SK-N-DZ (cell line): ENCODE measurements at places on chromosomes 5 and 9.

DNA sequence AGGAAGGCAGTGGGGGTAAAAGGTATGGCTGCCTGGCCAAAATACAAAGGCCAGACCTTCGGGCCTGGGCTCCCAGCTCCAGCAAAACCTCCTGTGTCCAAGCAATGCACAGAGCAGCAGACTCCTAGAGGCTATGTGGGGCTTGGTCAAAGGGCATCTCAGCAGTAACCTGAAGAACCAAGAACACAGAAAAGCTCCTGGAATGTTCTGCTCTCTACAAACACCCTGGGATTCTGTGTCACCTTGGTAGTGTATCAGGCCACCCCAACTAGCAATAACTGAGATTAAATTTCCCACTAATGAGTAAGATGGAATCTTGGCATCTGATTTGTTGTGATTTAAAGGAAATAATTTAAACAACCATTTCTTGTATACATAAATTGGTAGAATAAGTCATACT lies 158.6 kb downstream of the GLIS3 start:
- DNase-seq, result no peak

DNA sequence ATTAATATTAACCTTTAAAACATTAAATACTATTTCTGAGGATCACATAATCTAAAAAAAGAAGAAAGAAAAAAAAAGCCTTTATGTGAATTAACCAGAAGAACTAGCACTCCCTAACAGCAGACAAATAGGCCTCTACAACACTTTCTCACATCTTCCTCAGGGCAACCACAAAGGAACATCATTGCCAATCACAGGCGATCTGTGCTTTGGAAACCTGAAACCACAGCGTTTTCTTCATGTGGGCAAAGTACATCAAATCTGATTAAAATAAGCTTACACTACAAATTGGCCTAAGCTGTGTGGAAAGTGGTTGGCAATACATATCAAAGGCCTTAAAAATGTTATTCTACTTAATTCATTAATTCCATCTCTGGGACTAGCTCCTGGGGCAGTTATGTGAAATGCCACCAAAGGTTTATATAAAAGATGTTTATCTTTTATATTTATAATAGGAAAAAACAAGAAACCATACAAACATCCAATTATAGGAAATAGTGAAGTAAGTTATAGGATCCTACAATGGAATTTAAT lies 184.8 kb upstream of the TBCA start:
- peak; percentile 67 for DNase-seq

GRCh38 chr5:68325065-68325580 lies 109.6 kb downstream of the PIK3R1 start:
- DNase-seq, result no peak

GRCh38 chr5:76943006-76943405 lies 9.8 kb upstream of the CRHBP start:
- DNase-seq, result no peak
